NCI-H82 (cell line): ENCODE measurements at places on chromosomes 4 and X.

DNA sequence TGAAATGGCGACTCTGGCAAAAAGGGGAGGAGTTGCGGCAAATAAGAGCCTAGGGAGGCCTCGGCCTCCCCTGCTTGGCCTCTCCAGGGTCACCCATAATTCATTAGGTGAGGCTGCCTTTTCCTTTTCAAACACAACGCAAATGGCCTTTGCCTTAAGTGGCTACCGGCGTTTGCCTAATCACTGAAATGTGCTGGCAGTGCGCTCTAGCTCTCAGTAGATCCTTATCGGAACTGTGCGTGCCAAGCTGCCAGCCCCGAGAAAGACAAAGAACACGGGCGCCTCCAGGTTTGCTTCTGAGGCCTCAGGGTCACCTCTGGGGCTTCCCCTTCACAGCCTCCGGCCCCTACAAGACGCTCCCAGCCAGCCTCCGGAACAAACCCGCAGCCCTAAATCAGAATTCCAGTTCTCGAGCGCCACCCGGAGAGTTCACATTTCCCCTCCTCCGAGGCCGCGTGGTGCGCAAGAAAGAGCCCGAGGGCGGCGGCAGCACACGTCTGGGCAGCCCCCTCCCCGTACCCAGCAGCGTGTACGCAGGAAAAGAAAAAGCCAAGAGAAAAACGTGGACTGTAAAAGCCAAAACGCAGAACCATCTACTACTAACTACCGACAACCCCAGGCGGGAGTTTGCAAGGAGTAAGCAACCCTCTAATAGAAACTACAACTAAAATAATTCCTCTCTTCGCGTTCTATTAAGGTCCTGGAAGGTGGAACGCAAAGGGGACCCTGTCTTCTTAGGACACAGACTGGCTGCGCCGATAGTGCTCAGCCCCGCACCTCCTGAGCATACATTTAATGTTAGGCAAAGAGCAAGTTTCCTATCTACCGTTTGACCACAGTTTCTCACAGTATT lies 76.5 kb upstream of the BCOR start:
- no peak for DNase-seq

DNA sequence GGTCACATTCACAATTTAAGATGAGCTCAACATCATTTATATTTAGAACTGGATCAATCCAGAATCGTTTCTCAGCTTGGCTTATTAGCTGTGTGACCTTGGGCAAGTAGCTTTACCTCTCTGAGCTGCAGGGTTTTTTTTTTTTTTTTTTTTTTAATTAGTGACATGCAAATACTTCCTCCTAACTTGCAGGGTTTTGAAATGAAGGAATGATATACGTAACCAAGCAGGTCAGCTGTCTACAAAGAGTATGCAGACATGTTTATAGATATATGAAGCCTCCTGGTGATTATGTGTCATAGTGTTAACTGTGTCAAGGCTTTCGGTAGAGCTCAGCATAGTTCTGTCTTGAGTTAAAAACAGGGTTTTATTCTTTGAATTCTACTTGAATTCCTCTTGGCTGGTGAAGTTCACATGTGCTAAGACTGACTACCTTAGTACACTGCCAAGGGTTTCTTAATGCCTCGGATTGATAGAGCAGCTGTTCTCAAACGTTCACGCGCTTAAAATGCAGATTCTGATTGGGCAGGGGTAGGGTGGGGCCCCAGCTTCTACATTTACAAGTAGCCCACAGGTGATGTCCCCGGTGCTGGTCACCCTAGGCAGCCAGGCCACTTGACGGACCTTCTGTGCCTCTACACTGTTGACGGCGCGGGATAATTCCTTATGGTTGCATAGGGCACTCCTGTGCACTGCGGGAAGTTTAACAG lies 654 bp upstream of the STS start:
- peak; percentile 79 for DNase-seq

DNA sequence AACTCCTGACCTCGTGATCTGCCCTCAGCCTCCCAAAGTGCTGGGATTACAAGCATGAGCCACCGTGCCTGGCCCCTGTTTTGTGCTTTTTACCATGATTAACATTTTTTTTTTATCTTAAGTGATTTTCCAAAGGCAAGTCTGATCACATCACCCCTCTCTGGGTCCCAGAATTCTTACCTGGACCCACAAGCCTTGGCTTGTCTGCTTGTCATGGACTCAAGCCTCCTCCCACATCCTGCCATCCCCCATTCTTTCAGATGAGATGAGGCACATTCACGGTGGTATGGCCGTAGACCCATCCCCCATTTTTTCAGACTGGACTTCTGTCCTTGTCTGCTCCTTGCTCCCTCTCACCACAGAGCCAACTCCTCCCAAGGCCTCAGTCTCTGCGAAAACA lies 55.3 kb downstream of the APLN start:
- no peak for DNase-seq

DNA sequence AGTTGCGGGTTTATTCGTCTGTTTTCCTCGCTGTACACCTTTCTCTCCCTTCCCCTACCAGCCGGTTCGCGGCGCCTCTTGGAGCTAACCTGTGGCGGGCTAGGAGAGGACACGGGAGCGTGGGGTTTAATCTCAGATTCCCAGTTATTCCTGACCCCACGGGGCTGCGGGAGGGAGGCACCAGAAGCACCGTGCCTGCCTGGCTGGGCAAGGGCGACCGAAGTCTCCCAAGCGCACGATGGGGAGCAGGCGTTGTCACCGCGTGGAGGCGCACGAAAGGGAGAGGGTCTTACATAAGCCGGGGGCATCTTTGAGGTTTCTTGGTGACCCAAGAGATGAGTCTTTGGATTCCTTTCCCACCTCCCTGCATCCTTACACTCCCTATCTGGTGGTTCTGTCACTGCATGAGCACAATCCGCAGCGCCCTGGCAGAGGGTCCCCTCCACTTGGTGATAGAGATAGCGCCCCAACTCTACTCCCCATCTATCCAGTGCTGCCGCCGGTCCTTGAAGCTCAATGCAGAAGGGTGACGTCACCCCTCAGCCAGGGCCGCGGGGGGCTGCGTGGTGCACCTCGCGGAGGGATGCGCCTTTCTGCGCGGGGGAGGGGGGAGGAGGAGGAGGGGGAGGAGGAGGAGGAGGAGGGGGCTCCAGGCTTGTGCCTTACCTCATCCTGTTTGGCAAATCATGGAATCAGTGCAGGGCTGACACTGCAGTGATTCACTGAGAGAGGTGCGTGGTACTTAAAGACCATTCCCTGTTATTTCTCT lies 793 bp downstream of the TSPAN7 start:
- DNase-seq: peak; percentile 78

DNA sequence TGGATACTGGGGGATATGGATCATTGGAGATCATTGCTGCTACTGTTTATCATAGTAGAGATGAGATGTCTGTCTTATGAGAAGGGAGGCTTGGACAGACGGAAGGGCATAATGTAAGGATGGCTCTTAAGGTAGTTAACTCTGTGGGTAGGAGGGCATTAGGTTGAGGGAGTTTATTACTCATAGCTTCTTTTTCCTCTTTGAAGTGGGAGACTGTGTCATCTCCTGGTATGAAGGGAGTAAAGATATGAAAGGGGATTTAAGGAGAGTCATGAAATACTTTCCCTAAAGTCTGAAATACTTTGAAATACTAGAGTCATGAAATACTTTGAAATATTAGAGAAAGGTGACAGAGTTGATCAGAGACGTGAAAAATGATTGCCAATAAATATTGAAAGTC lies 255.5 kb upstream of the PITX2 start:
- no peak for DNase-seq

DNA sequence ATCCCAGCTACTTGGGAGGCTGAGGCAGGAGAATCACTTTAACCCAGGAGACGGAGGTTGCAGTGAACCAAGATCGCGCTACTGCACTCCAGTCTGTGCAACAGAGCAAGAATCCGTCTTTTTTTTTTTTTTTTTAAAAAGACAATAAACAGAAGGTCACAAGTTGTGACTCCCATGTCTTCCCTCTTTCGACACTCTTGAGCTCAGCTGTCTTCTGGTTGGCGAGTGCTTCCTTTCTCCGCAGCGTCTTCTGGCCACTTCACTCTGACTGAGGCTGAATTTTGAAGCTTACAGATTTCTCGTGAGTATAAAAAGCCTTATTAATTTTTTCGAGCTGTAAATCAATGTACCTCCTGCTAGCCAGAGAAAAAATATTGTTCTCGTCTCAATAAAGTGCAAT lies 124.9 kb downstream of the STOX2 start:
- no peak for DNase-seq

DNA sequence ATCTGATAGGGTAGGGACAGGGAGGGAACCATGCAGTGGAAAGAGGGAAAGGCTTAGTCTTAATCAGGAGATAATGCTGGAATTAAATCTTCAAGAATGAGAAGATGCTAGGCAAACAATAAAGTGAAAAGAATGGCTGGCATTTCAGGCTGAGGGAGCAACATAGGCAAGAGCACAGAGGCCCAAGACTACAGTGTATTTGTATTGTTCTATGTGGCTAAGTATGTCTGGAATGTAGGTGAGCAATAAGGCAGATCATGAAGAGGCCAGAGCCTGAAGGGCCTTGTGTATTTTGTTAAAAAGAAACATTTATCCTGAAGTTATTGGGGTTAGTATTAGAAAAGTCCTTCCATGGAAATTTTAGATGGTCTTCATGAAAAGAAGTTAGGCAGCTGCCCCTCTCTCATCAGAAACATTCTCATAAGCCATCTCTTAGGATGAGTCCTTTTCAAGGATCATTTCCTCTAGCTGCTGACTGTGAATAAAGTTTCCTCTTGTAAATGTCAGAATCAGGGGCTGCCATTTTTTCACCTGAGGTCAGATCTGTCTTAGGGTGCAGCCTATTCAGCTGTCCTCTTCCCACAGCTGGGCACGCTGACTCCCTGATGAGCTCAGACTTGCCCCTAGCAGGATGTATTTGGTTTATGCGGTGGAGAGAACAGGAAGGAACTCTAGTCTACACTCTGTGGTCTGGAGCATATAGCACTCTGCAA lies 46.3 kb downstream of the ATP10D start:
- DNase-seq: peak; percentile 3

DNA sequence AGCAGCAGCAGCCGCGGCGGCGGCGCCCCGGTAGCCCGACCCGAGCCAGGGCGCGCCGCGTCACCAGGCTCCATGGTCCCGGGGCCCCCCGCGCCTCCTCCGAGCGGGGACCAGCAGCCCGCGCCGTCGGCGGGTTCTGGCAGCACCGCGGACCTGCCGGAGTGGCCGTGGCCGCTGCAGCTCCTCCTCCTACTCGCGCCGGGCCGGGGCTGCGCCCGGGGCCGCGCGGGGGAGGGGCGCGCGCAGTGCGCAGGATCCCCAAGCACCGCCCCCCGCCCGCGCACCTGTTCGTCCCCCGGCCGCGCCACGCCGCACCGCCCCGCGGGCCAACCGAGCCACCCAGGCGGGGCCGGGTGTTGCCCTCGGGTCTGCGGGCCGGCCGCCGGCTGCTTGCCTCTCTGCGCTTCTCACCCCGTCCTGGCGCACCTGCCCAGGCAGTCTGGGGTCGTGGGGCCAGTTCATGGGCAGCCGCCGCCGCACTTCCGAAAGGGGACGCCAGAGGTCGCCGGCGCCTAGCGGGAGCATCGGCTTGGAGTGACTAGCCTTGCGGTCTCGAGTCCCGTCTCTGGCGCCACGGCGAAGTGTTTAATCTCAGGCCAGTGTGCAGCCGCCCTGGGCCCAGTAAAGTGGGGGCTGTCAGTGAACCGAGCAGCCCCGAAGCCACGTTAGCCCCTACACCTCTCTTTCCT lies at the start of gene SLC9A7:
SLC9A7 (minus strand) TSS at position 163 of the 689 bp plus-strand sequence; CDS start at position 74, 89 bp downstream.
- peak; percentile 87 for DNase-seq

DNA sequence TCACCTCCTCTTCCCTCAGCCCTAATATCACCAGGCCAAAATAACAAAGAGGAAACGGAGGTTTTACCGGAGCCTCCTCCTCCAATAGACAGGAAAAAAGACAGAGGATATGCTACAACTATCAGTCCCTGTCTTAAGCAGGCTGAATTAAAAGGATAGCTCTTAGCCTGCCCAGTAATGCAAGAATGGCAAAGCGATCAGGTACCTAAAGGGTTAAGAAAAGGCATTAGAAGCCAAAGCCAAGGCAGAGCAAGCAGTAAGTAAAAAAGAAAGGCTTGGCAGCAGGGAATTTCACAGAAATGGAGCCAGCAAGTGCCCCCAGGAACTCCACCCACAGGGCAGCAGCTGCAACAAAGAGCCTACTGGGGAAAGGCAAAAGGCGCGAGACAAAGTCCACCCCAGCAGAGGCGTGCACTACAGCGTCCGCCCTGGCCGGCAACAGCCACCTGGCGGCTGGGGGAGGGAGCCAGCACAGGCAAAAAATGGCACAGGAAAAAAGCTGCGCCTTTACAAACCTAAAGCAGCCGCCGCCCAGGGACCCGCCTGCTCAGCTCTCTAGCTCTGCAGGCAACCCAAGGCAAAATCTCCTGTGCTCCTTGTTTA lies 220.6 kb upstream of the ZC4H2 start:
- peak; percentile 46 for DNase-seq

DNA sequence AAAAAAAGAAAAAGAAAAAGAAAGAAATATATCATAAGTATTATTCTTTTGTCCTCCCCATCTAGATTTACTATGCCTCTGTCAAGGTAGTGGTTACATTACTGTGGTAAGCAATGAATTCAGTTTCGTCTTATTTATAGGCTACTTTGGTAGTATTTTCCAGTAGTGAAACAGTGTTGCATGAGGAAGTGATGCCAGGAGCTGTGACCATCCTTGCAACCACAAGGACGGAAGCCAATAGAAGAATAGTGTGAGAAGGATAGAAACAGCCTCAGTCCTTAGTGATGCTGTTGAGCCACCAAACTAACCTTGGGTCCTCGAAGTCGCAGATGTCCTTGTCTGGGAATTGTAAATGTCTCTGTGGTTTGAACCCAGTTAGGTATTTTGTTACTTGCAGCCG lies 328.5 kb downstream of the PPP3CA start:
- DNase-seq: no peak

DNA sequence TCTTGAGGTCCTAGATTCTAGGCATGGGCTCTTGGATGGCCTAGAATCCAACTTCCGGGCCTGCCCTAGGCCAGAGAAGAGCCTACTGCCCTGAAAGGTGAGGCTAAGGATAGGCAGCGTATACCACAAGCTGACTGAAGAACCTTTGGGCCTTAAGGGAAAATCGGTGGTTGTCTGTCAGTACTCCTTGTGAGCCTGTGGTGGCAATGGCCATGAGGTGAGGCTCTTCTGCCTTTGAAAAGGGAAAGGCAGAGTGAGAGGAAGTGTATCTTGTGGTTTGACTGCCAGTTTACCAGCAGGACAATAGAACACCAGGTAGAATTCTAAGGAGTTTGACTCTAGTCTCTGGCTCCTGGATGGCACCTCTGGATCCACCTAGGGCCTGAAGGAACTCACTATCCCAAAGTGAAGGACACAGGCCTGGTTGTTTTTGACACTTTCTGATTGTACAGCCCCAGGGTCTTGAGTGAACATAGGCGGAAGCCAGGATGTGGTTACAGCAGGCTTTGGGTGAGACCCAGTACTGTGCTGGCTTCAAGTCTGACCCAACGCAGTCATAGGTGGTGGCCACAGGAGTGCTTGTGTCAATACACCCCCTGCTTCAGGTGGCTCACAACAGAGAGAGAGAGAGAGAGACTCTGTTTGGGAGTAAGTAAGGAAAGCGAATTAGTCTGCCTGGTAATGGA lies 20.9 kb downstream of the ITIH6 start:
- DNase-seq: no peak

- DNase-seq: no peak
Observed at GRCh38 chrX:16678689-16679088, 28.7 kb downstream of the S100G start.
